ENCODE measurements at places on chromosomes 13 and 19. TPM values are rescaled to one million over a fixed set of nuclear protein-coding genes. Genes with fewer than 3 reads are reported as not detected.

GRCh38 chr13:34162544-34162933, 344.6 kb downstream of the RFC3 start:
- H3K27me3 ChIP-seq, result no peaks in the 10 kb centered on the region
- no peaks in the 10 kb centered on the region for H3K4me1 ChIP-seq
- H3K27ac ChIP-seq, result peak overlapping the region; percentile 29
- H3K36me3 ChIP-seq, result no peaks in the 10 kb centered on the region
- no peak overlapping the region for H3K4me3 ChIP-seq

- no peak for DNase-seq
- no peak overlapping the region for H3K27ac ChIP-seq
- no peak overlapping the region for H3K4me3 ChIP-seq
- H3K27me3 ChIP-seq, result no peaks in the 10 kb centered on the region
- peaks cover 100% of the 10 kb centered on the region for H3K36me3 ChIP-seq
Observed at GRCh38 chr19:2228157-2229030, 7.7 kb downstream of the PLEKHJ1 start.

DNA sequence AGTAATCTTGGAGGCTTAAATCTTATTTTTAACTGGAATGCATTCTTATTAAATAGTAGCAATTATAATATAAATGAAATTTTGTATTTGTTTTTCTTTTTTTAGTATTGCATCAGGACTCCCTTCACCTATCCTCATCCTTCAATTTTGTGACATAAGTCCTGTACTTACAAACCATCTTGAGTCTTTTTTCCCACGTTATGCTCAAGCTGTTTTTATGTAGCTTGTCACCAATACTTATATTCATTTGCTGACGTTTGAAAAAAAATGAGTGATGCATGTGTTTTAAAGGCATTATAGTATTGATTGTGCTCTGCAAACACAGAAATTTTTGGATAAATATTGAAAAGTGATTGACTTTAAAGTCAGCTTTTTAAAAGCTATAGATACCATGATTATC, 888 bp downstream of the GPR18 start:
- no peak overlapping the region for H3K27ac ChIP-seq
- H3K27me3 ChIP-seq, result no peaks in the 10 kb centered on the region
- H3K4me1 ChIP-seq, result no peaks in the 10 kb centered on the region
- DNase-seq, result no peak
- no peak overlapping the region for H3K4me3 ChIP-seq

- no peaks in the 10 kb centered on the region for H3K27me3 ChIP-seq
- H3K4me3 ChIP-seq, result no peak overlapping the region
- no peak for DNase-seq
- H3K4me1 ChIP-seq, result no peaks in the 10 kb centered on the region
- H3K36me3 ChIP-seq, result no peaks in the 10 kb centered on the region
Observed at GRCh38 chr13:29105779-29106178, 285.6 kb downstream of the MTUS2 start.

DNA sequence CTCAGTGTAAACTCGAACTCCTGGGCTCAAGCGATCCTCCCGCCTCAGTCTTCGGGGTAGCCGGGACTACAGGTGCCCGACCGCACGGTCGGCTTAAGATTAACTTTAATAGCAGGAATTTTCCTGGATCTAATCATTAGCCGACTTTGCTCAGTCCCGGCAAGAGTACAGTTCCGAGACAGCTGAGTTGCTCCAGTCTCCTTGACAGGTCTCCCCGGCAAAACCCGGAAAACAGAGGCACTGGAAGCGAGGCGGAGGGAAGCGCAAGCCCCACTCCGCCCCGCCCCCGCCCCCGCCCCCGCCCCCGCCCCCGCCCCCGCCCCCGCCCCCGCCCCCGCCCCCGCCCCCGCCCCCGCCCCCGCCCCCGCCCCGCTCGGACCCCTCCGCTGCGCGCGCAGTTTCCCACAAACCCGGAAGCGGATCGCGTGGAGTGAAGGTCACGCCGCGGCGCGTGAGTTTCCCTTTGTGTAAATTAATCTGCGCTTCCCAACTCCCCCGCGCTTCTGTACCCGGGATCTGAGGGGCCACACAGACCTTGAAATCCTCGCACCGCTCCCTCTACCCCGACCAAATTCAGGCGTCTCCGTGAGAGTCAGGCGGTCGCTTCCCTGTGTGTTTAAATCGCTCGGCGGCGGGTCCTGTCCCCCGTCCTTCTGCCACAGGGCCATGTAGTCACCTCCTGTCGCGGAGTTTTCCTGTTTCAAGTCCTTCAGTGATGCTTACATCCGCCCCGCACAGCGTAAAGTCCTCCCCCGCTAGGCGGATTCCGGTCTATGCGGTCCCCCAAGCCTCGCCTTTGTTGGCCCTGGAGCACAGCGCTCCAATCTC, at the start of gene ZNF480:
TSS of gene ZNF480 (plus strand) at position 397 of the 828 bp plus-strand sequence. CDS start 3,244 bp downstream, outside the sequence.
- no peaks in the 10 kb centered on the region for H3K27me3 ChIP-seq
- peaks cover 8% of the 10 kb centered on the region for H3K4me1 ChIP-seq
- peaks cover 9% of the 10 kb centered on the region for H3K36me3 ChIP-seq
- DNase-seq, result peak; percentile 96

DNA sequence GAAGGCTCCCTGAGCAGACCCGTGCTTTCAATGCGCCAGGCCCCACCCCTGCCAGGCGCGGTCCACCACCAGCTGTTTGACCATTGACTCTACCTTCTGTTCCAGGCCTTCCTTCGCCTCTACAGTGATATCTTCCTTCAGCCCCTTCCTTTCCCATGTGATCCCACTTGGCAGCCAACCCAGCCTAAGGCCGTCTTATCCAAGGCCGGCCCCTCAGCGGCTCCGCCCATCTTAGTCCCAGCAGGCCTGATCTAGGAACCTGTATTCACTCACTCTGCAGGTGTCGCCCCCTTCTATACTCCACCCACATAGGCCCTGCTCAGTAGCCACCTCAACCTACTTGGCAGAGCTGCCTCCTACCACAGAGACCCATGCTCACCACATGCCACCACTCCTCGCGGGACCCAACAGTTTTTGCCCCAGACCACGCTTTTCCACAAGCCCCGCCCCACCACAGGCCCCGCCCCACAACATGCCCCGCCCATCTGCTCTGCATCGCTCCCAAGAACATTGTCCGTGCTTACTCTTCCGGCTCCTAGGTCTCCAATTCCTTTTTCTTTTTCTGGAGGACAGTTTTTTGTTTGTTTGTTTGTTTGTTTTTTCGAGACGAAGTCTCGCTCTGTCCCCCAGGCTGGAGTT, 2.9 kb downstream of the RASIP1 start:
- H3K27ac ChIP-seq, result no peak overlapping the region
- peaks cover 12% of the 10 kb centered on the region for H3K27me3 ChIP-seq
- DNase-seq, result no peak
- H3K4me1 ChIP-seq, result peaks cover 36% of the 10 kb centered on the region

DNA sequence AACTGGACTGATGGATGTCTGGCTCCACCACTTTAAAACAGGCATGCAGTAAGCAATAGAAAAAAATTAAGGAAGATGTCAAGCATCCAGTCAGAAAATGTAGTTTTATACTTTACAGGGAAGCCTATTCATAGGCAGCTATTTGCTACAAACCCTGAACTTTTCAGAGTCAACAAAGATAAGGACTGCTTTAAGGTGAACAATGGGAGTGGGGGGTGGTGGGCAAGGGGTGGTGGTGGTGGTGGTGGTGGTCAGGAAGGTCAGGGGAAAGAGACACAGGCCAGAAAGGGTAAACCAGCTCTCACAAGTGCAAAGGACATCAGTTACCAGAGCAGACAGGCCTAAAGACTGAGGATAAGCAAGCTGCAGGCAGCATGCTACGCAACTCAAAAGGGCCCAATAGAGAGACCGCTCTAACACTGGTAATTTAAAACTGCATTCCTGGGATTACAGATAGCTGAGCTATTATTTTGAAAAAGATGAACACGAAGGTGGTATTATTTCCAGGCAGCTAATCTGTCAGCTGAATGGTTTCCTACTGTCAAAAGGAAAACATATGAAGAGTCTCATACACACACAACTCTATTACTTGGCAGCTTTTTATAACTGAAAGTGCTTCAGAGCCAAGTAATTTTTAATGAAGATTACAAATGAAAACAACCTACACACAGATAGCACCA, 14.8 kb downstream of the BRD4 start:
- peaks cover 27% of the 10 kb centered on the region for H3K4me1 ChIP-seq
- no peaks in the 10 kb centered on the region for H3K27me3 ChIP-seq
- DNase-seq, result no peak
- no peaks in the 10 kb centered on the region for H3K36me3 ChIP-seq
- no peak overlapping the region for H3K4me3 ChIP-seq

- H3K36me3 ChIP-seq, result peaks cover 72% of the 10 kb centered on the region
- no peak overlapping the region for H3K4me3 ChIP-seq
- H3K27me3 ChIP-seq, result no peaks in the 10 kb centered on the region
- H3K27ac ChIP-seq, result no peak overlapping the region
- no peak for DNase-seq
Observed at GRCh38 chr19:19059018-19059836, 4.6 kb upstream of the SLC25A42 start.

The SIAH3 gene
- 11.5 TPM for total RNA-seq

GRCh38 chr13:73985783-73986182, 148.4 kb downstream of the KLF12 start:
- no peak for DNase-seq
- H3K4me1 ChIP-seq, result peaks cover 2% of the 10 kb centered on the region
- no peak overlapping the region for H3K4me3 ChIP-seq
- no peak overlapping the region for H3K27ac ChIP-seq
- H3K36me3 ChIP-seq, result no peaks in the 10 kb centered on the region
- H3K27me3 ChIP-seq, result no peaks in the 10 kb centered on the region

GRCh38 chr19:13849991-13850909, 26.7 kb upstream of the NANOS3 start:
- H3K4me3 ChIP-seq, result peak overlapping the region; percentile 24
- no peaks in the 10 kb centered on the region for H3K36me3 ChIP-seq
- H3K27ac ChIP-seq, result peak overlapping the region; percentile 94
- no peaks in the 10 kb centered on the region for H3K27me3 ChIP-seq
- DNase-seq, result no peak
- H3K4me1 ChIP-seq, result peaks cover 52% of the 10 kb centered on the region

The ZNF415 gene
- 27.3 TPM for total RNA-seq

GRCh38 chr19:56383826-56384605, 9.3 kb downstream of the ZNF582 start:
- H3K4me3 ChIP-seq, result no peak overlapping the region
- no peaks in the 10 kb centered on the region for H3K27me3 ChIP-seq
- no peak overlapping the region for H3K27ac ChIP-seq
- peaks cover 6% of the 10 kb centered on the region for H3K36me3 ChIP-seq

DNA sequence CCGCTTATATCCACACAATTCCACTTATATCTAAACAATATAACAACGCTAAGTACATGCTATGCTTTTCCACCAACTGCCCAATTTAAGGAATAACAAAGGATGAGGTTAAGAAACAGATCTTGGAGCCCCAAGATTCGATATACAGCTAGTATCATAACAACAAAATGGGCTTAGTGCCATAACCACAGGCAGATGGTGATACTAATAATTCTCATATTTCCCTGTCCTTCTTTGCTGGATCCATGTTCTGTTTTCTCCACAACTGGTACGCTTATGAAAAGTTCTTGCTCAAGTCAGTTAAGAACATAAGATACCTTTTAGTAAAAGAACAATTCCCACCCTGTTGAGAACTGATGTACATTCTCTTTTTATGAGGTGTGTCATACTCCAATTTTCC, 33.9 kb downstream of the CAB39L start:
- H3K27ac ChIP-seq, result no peak overlapping the region
- no peak overlapping the region for H3K4me3 ChIP-seq
- no peak for DNase-seq
- no peaks in the 10 kb centered on the region for H3K4me1 ChIP-seq
- no peaks in the 10 kb centered on the region for H3K27me3 ChIP-seq

- H3K36me3 ChIP-seq, result no peaks in the 10 kb centered on the region
- peak overlapping the region; percentile 75 for H3K27ac ChIP-seq
- H3K4me1 ChIP-seq, result peaks cover 8% of the 10 kb centered on the region
- no peak for DNase-seq
Observed at GRCh38 chr13:44051918-44052675, 172.4 kb downstream of the LACC1 start.

- DNase-seq, result no peak
- H3K4me3 ChIP-seq, result no peak overlapping the region
- H3K36me3 ChIP-seq, result peaks cover 4% of the 10 kb centered on the region
- peaks cover 15% of the 10 kb centered on the region for H3K4me1 ChIP-seq
Observed at GRCh38 chr13:35769812-35770211, 293.3 kb upstream of the MAB21L1 start.

The MAG gene
- total RNA-seq, result 83.5 TPM

GRCh38 chr19:47032171-47032811, 12.7 kb downstream of the NPAS1 start:
- no peak overlapping the region for H3K4me3 ChIP-seq
- peaks cover 18% of the 10 kb centered on the region for H3K27me3 ChIP-seq
- DNase-seq, result no peak
- peaks cover 30% of the 10 kb centered on the region for H3K4me1 ChIP-seq

- no peaks in the 10 kb centered on the region for H3K27me3 ChIP-seq
- DNase-seq, result no peak
- H3K36me3 ChIP-seq, result peaks cover 72% of the 10 kb centered on the region
- no peak overlapping the region for H3K4me3 ChIP-seq
Observed at GRCh38 chr19:3548606-3549005, 8.8 kb downstream of the MFSD12 start.

The ARRDC2 gene
- total RNA-seq, result 8.0 TPM

DNA sequence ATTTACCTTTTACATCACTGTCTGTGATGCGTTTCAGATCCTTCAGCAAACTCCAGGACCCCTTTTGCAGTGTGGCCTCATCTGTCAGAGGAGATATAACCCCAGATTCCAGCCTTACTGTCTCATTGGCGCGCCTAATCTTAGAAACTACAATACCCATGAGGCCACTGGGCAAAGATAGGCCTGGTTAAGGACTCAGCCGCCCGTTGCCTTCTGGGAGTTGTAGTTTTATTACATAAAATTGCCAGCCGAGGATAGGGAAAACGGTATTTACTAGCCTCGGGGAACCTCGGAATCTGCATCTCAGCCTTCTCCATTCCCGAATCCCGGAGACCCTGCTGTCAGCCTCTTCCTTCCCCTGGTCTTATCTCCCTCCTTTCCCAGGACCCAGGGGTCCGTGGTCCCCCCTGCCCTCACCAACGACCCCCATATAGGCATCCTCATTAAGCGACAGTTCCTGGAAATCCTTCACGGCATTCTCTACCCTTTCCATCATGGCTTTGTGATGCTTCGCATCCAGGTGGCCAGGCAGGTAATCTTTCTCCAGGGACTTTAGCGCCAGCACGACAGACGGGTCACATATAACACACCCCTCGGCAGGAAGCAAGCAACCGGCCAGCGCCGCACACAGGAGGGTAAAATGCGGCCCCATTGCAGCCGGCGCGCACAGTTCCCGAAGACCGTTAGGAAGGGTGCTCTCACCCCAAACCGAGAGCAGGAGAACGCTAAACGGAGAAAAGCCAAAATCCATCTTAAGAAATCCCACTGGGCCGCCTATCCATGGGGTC, 1.3 kb downstream of the IZUMO1 start:
- H3K4me1 ChIP-seq, result peaks cover 26% of the 10 kb centered on the region
- DNase-seq, result peak; percentile 93

DNA sequence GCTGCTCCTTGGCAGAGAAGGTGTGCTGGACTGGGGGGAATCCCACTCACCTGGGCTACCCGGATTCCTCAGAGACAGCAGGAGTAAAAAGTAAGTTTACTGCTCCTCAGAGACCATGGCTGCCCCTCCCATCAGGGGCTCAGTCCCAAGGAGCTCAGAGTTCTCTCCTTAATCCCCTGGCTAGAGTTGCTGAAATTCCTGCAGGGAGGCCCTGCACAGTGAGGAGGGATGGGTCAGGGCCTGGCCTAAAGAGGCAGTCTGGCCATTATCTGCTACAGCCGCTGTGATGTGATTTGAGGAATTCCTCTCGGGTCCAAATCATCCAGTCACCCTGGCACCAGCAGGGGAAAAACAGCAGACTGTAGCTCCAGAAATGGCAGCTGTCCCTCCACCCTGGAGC, 502.5 kb downstream of the PCDH17 start:
- H3K4me3 ChIP-seq, result no peak overlapping the region
- no peaks in the 10 kb centered on the region for H3K4me1 ChIP-seq
- no peak for DNase-seq
- no peaks in the 10 kb centered on the region for H3K36me3 ChIP-seq

GRCh38 chr19:1860042-1860775, 3.2 kb downstream of the KLF16 start:
- H3K4me3 ChIP-seq, result peak overlapping the region; percentile 18
- H3K27ac ChIP-seq, result no peak overlapping the region
- H3K27me3 ChIP-seq, result no peaks in the 10 kb centered on the region
- DNase-seq, result peak; percentile 93

Measured in spinal cord (tissue), 10 donors.